ENCODE measurements at places on chromosomes 3 and 15.

- DNase-seq, result no peak
Observed at GRCh38 chr3:172044833-172045585, 5.6 kb downstream of the FNDC3B start.

DNA sequence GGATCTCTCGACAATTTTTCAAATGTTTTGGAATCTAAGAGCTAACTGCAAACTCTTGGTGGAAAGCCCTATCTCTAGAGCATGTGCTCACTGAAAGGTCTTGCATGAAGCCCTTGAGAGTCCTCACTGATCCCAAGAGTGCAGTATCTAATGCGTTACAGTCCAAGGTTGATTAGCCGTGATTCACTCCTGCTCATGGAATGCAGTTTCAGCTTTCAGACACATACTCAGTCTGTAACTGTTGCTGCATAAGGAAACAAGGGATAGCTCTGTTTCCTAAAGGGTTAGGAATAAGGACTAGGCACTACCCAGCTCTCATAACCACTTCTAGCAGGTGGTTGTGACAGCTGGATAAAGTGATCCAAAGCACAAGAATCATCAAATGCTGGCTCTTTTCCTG is 687.4 kb upstream of the CFAP20DC start:
- DNase-seq, result no peak

GRCh38 chr15:74340150-74340549 is 27.3 kb downstream of the CYP11A1 start:
- no peak for DNase-seq

GRCh38 chr15:83282776-83283137 is 1.7 kb downstream of the BNC1 start:
- no peak for DNase-seq

DNA sequence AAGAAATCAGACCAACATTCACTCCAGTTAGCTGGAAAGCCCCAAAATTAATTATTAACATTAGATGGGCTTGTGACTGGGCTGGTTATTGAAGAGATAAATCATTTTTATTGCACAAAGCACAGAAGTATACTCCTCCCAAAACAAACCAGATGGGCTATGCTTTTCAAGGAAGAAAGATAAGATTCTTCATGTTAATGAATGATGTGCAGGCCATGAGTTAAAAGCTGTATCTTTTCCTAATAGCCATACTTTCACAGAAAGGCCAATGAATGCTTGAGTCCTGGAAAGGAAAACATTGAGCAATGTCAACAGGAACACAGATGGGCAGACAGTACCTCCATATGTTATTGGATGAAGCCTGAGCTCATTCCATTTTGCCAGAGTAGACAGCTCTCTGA is 55.4 kb downstream of the OCA2 start:
- no peak for DNase-seq

- no peak for DNase-seq
Observed at GRCh38 chr15:74428442-74428787, 5.3 kb downstream of the SEMA7A start.

GRCh38 chr3:10160346-10160745 is 4.4 kb upstream of the IRAK2 start:
- no peak for DNase-seq

DNA sequence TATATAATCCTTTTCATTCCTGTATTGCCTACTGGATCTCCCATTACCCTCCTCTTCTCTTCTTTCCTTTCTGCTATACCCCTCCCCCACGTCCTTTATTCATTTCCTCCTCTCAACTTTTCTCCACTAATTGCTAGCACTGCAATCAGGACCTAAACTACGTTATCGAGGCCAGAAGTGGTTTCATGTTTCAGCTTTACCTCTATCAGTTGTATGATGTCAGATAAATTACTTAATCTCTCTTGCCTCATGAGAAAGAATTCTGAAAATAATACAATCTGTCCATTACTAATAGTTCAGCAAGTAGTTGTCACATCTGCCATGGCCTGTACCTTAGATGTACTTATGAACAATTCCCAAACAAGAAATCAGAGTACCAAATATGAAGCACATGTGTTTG is 10.6 kb downstream of the POPDC2 start:
- no peak for DNase-seq

GRCh38 chr15:78415284-78415683 is 22.7 kb upstream of the IREB2 start:
- no peak for DNase-seq

DNA sequence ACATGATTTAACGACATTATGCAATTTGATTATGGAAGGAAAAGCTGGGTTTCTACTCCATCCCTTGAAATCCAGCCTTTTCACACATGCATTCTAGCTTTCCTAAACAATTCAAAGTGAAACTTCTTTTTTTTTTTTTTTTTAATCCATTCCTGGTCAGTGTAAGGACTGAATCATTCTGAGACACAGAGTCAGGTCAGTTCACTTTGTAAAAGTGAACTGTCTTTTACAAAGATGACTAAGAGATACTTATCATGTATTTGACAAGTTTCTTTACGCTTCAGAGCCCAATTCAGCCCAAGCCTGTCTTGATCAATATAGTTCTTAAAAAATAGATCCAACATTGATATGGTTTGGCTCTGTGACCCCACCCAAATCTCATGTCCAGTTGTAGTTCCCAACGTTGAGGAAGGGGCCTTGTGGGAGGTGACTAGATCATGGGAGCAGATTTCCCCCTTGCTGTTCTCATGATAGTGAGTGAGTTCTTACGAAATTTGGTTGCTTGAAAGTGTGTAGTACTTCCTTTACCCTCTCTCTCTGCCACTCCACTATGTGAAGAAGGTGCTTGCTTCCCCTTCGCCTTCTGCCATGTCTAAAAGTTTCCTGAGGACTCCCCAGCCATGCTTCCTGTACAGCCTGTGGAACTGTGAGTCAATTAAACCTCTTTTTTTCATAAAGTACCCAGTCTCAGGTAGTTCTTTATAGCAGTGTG is 345.6 kb upstream of the THBS1 start:
- no peak for DNase-seq

DNA sequence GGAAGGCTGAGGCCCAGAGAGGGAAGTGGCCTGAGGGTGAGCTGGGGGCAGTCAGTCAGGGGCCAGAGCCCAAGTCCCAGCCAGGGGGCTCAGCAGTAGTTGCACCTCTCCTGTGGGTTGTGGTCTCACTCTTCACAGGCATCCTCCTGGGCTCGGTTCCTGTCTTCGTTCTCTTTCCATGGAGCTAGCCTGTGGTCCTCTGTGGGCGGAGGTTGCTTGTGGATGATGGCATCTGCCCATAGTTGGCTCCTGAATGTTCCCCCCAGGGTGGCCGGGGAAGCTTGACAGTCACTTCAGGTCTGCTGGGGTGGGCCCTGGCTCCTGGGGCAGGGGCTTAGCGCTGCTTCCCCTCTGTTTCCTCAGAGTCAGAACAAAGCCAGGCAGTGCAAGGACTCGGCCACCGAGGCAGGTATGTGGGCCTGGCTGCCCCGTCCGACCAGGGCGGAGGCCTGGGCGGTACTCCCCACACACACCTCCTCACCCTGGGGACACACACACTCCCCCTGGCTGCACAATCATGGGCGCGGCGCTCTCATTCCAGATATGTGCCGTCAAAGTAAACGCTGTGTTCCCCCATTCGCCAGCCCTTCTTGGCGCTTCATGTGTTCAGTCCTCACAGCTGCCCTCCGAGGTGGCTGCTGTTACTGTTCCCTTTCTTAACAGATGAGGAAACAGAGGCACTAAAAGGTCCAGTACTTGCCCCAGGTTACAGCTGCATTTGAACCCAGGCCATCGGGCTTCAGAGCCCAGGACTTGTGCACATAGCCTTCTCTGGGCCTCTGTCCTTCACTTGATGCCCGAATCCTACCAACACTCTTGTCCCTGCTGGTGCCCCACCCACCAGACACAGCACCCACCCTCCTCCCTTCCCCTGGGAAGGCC is 34.5 kb downstream of the PSTPIP1 start:
- DNase-seq, result no peak

- DNase-seq, result no peak
Observed at GRCh38 chr3:159609625-159610024, 379.0 kb upstream of the IL12A start.

GRCh38 chr3:119981386-119981785 is 112.9 kb downstream of the GSK3B start:
- no peak for DNase-seq
